RPMI7951 (cell line): ENCODE measurements at places on chromosomes 1 and 21. TPM values are rescaled to one million over a fixed set of nuclear protein-coding genes. Genes with fewer than 3 reads are reported as not detected.

Gene LRRIQ3
- total RNA-seq: 2.0 and 2.1 TPM in 2 replicates

Gene APOBEC4
- not detected in 2 replicates for total RNA-seq

Gene TMEM52
- total RNA-seq: 0.39 and 0.48 TPM in 2 replicates

GRCh38 chr1:155320252-155320651 is 442 bp upstream of the RUSC1 start:
- no peak for DNase-seq

DNA sequence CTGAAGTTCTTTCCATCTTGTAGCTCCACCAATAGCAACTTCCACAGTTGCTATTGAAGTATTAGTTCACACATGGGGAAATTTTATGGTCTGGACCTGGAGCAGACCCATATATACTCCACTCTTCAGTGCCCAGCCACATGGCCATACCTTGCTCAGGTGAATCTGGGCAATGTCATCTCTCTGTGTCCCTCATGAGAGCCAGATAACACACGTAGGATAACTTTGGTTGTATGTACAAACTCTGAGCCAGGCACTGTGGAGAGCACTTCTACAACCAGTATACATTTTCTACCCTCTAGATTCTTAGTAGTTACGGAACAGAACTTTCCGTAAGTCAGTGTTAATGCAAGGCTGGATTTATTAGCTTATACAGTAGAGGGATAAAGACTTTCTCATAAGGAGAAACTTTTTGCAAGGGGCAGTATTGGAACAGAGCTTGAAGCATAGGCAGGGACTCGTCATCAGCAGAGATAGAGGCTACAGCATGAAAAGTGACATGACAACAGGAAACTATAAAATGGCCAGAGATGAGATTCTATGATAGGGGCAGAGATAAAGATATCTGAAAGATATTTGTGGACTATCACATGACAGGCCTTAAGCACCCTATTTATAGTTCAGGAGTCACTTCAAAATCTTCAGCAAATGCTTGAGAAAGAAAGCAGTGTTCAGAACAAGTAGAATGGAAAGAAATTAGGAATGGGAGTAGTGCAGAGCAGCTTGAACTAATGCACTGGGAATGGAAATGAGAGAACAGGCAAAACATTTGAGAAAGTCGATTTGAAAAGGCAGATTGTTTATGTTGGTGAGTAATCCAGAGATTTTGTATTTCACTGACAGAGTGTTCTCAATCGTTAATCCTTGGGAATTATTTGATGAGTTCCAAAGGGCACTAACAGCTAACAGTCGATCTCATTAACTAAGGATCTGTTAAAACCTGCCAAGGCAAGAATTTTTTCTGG is 481.8 kb downstream of the USP25 start:
- DNase-seq: no peak

DNA sequence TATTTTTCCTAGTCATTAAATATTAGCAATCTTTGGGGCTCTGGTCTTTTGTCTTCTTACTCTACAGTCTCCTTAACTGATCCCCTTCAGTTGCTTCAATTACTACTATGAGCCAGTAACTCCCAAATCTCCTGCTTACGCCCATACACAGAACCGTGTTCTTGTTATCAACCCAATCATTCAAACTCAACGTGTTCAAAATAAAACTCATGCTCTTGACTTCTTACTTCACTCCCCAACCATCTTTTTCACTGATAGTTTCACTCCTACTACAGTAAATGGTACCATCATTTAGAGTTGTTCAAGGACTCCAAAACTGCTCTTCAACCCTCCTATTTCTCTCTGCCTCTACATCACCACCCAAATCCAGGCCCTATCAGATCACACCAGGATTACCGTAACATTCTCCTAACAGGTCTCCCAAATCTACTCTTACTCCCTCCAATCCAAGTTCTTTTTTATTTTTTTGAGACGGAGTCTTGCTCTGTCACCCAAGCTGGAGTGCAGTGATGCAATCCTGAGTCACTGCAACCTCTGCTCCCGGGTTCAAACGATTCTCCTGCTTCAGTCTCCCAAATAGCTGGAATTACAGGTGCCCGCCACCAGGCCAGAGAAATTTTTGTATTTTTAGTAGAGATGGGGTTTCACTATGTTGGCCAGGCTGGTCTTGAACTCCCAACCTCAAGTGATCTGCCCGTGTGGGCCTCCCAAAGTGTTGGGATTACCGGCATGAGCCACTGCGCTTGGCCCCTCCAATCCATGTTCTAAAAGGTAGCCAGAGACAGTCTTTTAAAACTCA is 3.0 kb downstream of the YARS1 start:
- peak; percentile 59 for DNase-seq

GRCh38 chr1:106727171-106727570 is 329.3 kb upstream of the PRMT6 start:
- DNase-seq: no peak

DNA sequence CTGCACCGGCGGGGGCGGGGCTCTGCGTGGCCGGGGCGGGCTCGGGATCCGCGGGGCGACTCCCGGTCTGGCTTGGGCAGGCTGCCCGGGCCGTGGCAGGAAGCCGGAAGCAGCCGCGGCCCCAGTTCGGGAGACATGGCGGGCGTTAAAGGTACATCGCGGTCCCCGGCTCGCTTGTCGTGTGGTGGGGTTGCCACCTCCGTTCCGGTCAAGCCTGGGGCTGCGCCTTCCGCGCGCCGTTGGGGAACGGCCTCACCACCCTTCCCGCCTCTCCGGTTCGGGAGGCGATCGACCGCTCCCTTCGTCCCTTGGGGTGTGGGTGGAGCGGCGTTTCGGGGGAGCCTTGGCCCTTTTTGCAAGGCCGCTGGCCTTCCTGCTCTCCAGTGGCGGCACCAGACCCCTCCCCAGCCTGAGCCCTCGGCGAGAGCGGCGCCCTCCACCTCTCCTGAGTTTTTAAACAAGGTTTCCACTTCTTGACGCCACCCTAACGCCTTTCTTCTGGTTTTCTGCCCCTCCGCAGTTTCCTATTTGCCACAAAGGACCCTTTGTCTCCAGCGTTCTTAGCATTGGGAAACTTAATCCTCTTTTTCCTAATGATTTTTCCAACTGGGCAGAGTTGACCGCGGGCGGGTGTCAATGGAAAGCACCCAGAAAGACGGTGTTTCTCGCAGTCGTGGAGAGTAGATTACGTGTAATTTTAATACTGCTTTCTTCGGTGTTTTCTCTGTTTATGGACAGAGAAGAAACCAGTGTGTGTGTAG is at the start of the genes LEPR and LEPROT:
Gene LEPR (plus strand): TSS at position 79 of the 761 bp plus-strand sequence. CDS start 144,898 bp downstream, outside the sequence.
Gene LEPROT (plus strand): TSS at position 79 of the 761 bp plus-strand sequence. CDS start 57 bp downstream, at position 136.
- DNase-seq: peak; percentile 59
